GDM1 (cell line): ENCODE measurements at places on chromosomes 2 and 18.

DNA sequence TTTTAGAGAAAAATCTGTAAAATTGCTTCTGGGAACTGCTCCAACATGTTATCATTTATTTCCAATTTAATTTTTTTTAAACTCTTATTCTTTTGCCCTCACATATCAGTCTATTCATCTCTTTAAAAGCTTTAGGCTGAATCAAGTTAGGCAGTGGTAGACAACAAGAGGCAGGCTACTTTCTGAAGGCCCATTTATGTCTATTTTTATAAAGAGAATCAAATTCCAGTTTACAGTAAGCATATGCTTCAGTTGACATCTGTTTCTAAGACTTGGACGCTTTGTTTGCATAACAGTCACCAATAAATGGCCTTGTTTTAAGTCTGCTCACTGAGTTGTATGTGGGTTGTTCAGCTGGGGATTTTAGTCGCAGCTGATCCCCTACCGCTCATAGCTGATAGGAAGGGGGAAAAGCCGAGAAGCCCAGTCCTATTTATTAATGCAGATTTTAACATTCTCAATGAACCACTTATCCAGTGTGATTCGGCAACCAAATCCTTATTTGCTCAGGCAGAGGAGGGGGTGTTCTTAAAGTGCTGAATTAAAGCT is 260.4 kb upstream of the SIX3 start:
- DNase-seq, result no peak

DNA sequence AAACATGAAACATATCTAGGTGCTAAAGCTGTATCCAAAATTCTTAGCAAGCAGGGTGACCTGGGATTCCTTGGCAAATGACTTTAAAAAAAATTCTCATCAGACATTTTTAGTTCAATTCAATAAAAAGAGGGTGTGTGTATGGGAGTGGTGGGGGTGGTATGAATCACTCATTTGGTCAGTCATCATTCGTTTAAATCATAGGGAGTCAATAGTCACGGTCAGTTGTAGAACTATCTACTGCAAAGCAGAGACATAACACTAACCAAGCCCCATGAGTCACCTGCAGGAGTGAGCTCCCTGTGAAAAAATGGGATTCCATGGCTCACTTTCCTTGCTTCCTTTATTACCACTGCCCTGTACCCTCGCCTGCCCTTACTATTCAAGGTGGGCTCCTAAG is 380.6 kb upstream of the TCF4 start:
- DNase-seq, result no peak

DNA sequence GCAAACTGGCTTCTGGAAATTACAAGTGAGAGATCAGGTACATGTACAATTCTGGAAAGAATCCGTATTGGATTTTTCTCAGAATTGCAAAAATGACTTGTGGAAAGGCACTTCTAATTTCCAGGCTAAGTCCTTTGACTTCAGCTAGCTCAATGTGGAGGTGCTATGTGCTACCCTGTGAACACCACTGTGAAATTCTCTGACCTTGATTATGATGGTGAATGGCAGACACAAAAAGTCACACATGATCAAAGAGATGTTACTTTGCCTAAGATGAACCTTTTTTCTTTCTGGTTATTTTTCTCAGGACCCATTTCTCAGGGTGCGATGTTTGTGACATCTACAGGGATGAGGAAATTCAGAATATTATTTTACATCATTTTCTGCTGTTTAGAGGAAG is 856.6 kb upstream of the VRK2 start:
- DNase-seq, result no peak

GRCh38 chr2:228334180-228334579 is 152.7 kb upstream of the SPHKAP start:
- DNase-seq, result no peak

DNA sequence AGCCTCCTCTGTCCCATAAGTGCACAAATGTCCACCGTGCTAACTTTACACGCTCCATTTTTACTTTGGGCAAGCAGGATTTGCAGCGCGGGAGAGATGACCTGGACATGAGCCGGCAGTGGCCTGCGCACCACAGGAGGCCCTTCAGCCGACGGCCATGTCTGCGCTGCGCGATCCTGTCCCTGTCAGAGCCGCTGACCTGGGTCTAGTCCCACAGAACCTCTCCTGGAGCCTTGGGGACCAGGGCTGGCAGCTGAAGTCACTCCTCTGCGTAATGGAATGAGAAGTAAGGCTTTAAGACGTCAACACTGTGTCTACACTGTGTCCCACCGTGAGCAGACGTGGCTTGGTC is 29.6 kb downstream of the ADI1 start:
- no peak for DNase-seq

DNA sequence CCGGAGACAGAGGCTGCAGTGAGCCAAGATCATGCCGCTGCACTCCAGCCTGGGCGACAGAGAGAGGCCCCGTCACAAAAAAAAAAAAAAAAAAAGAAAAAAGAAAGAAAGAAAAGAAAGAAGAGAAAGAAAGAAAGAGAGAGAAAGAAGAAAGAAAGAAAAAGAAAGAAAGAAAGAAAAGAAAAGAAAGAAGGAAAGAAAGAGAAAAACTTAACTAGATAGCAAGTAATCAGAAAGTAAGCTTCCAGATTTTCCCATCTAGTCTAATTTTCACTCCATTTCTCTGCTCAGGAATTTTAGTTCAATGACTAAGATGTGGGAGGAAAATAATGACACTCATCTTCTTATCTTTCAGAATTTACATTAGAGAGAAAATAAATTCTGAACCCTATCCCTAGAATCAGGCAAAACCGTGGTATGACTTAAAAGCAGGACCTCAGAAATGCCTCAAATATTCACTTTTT is 2.4 kb downstream of the GFPT1 start:
- DNase-seq, result no peak

DNA sequence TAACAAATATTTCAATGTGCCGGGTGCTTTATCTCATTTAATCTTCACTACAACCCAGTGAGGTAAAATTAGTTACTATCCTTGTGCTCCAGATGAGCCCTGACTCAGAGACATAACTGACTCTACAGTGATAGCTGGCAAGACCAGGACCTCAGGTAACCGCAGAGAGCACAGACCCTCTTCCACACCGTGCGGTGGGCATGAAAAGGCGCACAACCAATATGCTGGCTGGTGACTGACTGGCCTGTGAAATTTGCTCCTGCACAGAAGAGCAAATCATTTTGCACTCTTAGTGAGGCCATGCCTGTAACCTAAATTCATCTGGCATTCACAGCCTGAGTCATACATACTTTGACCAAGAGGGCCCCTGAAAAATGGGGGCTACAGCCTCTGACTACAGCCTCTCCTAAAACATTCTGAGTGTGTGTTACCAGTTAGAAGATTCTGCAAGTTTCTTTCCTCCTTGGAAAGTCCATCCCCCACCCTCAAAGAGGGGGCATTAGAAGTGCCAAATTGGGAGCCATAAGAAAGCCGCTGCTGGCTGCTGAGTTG is 22.4 kb upstream of the MSGN1 start:
- no peak for DNase-seq

GRCh38 chr2:165792104-165792454 is 2.0 kb downstream of the GALNT3 start:
- no peak for DNase-seq

- no peak for DNase-seq
These were observed 43.6 kb downstream of the UGGT1 start for GRCh38 chr2:128134573-128134972.

GRCh38 chr18:22469061-22469734 is 51.5 kb upstream of the CTAGE1 start:
- DNase-seq, result no peak

DNA sequence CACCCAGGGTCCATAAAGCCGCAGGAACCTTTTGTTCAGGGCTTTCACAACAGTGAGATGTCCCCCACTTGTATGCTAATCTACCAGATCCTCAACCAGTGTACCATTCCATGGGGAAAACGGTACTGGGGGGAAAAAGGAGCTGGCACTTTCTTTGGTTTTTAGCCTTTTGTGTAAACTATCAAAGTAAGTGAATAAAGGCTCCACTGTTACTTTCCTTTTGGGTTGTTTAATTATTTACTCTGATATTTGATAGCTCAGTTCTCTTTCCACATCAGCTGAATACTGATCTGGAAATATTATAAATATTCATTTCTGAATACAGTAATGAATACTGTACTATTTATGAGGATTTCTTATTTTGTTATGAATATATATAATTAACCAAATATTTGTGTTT is 20.3 kb downstream of the HADHA start:
- DNase-seq, result no peak

GRCh38 chr18:22741318-22741717 is 191.8 kb upstream of the RBBP8 start:
- no peak for DNase-seq

DNA sequence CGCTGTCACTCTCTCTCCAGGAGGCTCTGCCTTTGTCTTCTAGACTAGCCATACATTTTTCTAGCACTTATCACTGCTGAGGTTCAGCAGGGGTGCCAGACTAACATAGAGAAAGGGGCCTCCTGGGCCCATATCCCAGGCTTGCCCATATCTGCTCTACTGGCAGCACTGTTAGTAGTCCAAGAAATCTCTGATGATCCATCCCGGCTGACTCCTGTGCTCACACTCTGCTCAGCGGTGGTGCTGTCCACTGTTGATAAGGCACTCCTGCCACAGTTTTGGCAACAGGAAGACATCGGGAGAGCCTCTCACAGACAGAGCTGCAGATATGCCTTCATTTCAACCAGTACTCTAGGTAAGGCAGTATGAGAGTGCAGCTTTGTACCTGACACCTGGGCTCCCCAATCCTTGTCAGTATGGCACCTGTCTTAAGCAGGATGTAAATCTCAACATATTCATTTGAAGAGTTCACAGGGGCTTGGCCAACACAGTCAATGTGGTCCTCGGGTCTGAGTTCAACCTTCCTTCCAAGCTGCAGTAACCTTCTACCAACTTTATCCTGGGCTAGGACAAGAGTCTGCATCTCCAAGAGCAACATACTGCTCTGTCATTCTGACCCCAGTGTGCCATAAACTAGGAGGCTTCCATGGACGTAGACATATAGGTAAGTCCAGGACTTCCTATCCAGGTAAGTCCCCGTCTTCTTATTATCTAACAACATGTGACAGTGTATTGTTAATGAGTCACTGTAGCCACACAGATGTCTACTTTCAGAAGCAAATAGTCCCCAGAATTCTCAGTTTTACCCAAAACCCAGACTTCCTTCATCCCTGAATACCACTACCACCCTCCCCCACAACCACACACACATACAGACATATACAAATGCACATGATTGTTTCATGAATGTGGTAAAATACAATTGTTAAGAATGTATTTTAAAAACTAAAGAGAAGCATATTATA is 16.2 kb downstream of the KLF7 start:
- DNase-seq, result no peak

- no peak for DNase-seq
These were observed 9.0 kb downstream of the TNFRSF11A start for GRCh38 chr18:62334120-62334519.

- DNase-seq, result no peak
These were observed 27.9 kb downstream of the RRM2 start for GRCh38 chr2:10150436-10150835.

- DNase-seq, result no peak
These were observed 399.8 kb downstream of the ADCYAP1 start for GRCh38 chr18:1304392-1304992.

DNA sequence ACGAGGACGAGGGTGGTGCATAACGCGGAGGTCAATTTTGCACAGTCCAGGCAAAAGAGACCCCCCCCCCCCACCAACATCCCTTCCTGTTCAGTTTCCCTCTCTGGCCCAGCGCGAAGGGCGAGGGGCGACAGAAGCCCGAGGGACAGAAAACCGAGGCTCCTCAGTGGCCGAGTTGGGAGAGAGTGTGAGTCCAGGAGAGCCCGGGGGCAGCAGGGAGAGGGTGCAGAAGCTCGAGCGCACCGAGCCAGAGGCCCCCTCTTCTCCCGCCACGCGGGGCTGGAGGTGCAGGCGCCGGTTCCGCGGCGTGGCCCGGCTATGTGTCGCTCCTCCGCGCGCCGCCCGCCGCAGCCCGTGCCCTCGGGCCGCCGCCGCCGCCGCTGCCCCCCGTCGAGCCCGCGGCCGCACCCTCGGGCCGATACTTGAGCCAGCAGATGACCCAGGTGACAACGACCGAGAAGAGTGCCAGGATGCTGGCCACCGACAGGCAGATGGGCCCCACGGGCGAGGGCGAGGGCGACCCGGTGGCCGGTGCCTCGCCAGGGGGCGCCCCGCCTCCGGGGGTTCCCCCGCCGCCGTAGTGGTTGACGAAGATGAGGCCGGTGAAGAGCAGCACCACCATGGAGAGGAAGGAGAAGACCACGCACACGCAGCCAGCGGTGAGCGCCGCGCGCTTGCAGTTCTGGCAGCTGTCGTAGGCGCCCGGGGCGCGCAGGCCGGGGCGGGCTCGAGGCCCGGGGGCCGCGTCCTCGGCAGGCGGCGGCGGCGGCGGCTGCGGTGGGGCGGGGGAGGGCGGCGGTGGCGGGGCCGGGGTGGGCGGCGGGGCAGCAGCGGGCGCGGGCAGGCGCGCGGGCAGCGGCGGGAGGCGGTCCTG is 20.2 kb upstream of the PAX3 start:
- DNase-seq, result no peak

GRCh38 chr18:48345596-48345995 is 63.6 kb downstream of the ZBTB7C start:
- DNase-seq, result no peak

- no peak for DNase-seq
These were observed 306.0 kb downstream of the CLIP4 start for GRCh38 chr2:29420999-29421782.

DNA sequence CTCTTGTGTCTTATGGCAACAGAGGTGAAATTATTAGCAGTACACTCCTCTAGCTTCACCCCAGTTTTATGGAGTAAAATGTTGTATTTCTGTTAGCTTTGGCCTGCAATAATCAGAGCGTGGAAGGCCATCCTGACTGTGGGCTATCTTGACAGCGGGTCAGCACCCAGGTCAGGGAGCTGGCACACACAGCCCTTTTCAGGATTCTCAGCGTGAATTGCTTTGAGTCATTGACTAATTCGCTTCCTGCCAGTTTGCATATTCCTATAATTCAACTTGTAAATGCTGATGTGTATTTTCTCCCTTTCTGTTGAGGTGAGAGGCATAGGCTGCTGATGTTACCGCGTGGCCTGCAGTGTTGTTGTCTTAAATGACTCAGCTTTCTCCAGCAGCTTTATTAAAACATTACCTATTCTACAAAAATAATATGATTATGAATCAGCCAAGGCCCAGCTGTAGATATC is 109.6 kb upstream of the EML6 start:
- no peak for DNase-seq

DNA sequence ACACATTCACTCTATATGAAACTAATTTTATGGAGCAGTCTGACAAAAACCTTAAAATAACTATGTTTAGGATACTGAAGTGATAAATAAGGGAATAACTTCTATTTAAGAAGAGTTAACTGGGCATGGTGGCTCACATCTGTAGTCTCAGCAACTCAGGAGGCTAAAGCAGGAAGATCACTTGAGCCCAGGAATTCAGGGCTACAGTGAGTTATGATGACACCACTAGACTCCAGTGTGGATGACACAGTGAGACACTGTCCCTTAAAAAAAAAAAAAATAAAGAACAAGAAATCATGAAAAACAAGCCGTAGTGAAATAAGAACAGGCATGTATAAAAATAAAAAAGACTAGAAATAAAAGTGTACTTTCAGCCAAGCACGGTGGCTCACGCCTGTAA is 82.0 kb downstream of the THADA start:
- no peak for DNase-seq
